ENCODE measurements at places on chromosomes 5 and 9.

- DNase-seq, result no peak
Measured at GRCh38 chr5:150147670-150148069, 8.0 kb downstream of the PDGFRB start.

GRCh38 chr5:73792687-73793320 is 166.8 kb downstream of the ARHGEF28 start:
- peak; percentile 3 for DNase-seq

DNA sequence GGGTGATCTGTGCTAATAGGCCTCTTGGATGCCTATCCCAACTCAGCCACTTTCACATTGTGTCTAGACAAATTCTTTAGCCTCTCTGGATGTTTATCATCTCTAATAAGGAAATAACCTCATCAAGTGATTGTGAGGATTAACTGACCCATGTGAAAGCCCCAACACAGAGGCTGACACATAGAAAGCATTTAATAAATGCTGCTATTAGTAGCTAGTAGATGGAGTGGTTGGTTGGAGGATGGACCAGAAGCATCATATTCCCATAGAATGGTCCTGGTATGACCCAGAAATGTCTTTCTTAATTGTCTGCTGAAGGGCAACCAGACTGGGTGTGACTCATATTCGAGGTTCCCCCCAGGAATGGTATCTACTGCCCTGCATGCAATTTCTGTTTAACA is 124.4 kb downstream of the PIK3R1 start:
- no peak for DNase-seq

DNA sequence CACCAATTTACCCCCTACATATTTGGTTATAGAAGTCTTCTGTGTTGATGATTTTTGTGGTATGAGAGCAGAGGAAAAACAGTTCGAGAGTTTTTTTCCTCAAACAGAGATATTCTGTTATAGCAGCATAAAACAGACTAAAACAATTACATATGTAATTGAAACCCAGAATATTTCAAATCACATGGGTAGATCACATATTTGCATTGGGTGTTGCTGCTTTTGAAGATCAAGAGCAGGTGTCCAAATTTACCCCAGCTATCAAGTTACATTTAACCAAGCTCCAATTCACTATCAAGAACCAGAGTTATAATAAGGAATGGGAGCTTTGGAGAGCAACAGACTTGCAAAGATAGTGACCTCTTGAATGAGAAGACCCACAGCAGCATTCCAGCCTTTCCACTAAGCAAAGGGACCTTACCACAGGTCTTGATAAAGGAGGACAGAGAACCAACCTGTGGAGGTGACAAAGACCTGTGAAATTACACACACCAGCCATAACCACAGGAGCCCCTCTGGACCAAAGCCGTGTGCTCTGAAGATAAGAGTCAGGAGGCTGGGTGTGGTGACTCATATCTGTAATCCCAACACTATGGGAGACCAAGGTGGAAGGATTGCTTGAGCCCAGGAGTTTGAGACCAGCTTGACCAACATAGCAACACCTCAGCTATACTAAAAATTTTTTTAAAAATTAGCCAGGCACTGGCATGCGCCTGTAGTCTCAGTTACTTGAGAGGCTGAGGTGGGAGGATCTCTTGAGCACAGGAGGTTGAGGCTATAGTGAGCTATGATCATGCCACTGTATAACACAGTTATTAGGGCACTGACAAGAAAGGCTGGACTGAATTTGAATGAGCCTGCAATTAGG is 4.0 kb upstream of the CCL28 start:
- DNase-seq, result no peak

All from stimulated activated CD4-positive, alpha-beta T cell treated with anti-CD3 and anti-CD28 coated beads, Interleukin-1b, Interleukin-23, amount 100 ng/mL, for 1 hour (primary cell).